ENCODE measurements at places on chromosomes 5 and 9.
A peak's percentile ranks its signal among the peaks of the same experiment; 100 is the strongest.

- peaks cover 2% of the 10 kb centered on the region for H3K4me1 ChIP-seq
- H3K27ac ChIP-seq: no peak overlapping the region
- no peaks in the 10 kb centered on the region for H3K27me3 ChIP-seq
- DNase-seq: no peak
These were observed 370.0 kb downstream of the PSAT1 start for GRCh38 chr9:78666818-78667414.

DNA sequence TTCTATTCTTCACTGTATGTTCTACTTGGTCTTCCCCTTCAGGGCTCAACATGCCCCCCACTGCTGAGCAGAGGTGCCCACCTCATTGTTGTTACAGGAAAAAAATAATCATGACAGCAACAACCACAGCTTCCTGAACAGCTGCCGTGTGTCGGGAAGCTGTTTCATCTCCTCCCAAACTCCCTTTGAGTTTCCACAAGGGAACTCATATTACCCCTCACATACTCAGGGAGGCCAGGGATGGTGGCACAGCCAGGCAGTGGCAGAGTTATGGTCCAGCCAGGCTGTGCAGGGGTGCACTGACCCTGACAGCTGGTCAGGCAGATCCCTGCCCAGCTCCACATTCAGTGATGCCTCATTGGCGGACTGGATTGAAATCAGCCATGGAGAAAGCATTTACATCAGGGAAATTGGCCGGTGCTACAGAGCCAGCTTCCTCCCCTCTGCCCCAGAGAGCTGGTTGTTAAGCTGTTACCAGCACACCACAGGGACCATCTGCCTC is 37.3 kb downstream of the SARDH start:
- no peaks in the 10 kb centered on the region for H3K36me3 ChIP-seq
- no peaks in the 10 kb centered on the region for H3K27me3 ChIP-seq
- H3K27ac ChIP-seq: no peak overlapping the region
- DNase-seq: no peak
- peaks cover 5% of the 10 kb centered on the region for H3K4me1 ChIP-seq

- H3K4me3 ChIP-seq: no peak overlapping the region
- DNase-seq: no peak
- no peaks in the 10 kb centered on the region for H3K27me3 ChIP-seq
- peaks cover 4% of the 10 kb centered on the region for H3K4me1 ChIP-seq
These were observed 108.1 kb downstream of the SNCAIP start for GRCh38 chr5:122420091-122420490.

GRCh38 chr5:88487066-88487465 is 218.4 kb upstream of the TMEM161B start:
- no peak for DNase-seq
- H3K4me3 ChIP-seq: no peak overlapping the region
- H3K36me3 ChIP-seq: no peaks in the 10 kb centered on the region

GRCh38 chr5:86864051-86864450 is 246.3 kb downstream of the COX7C start:
- H3K4me1 ChIP-seq: peaks cover 1% of the 10 kb centered on the region
- no peaks in the 10 kb centered on the region for H3K36me3 ChIP-seq
- DNase-seq: no peak
- no peak overlapping the region for H3K4me3 ChIP-seq

- no peak overlapping the region for H3K27ac ChIP-seq
- no peaks in the 10 kb centered on the region for H3K4me1 ChIP-seq
- H3K27me3 ChIP-seq: no peaks in the 10 kb centered on the region
- no peak for DNase-seq
These were observed 27.1 kb downstream of the LHX6 start for GRCh38 chr9:122201641-122202040.

GRCh38 chr5:154947778-154948177 is 6.9 kb downstream of the MRPL22 start:
- no peaks in the 10 kb centered on the region for H3K27me3 ChIP-seq
- H3K36me3 ChIP-seq: no peaks in the 10 kb centered on the region
- H3K4me1 ChIP-seq: no peaks in the 10 kb centered on the region
- no peak for DNase-seq
- H3K27ac ChIP-seq: no peak overlapping the region

- DNase-seq: no peak
- no peak overlapping the region for H3K27ac ChIP-seq
- H3K4me3 ChIP-seq: no peak overlapping the region
These were observed 1.6 kb downstream of the COL5A1 start for GRCh38 chr9:134643222-134643671.

DNA sequence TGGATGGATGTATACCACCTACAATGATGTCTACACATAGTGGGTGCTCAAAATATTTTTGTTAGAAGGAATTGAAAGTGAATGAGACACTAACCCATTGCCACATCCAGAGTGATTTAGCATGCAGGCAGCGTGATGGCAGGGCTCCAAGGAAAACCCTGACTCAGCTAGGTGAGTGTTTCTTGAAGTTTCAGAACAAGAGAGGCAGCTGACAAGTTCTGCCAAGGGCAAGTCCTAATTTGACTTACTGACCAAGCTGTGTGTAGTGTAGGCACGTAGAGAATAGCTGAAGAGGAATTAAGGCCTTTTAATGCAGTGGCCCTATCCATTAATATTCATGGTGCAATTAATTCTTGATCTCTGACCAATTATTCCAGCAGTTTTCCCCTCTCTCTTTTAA is 107.8 kb upstream of the ATP10B start:
- no peaks in the 10 kb centered on the region for H3K36me3 ChIP-seq
- H3K27me3 ChIP-seq: no peaks in the 10 kb centered on the region
- no peak overlapping the region for H3K27ac ChIP-seq
- DNase-seq: no peak

GRCh38 chr5:117889596-117889995 is 1098.8 kb downstream of the DTWD2 start:
- H3K4me3 ChIP-seq: no peak overlapping the region
- no peaks in the 10 kb centered on the region for H3K27me3 ChIP-seq
- DNase-seq: no peak
- no peak overlapping the region for H3K27ac ChIP-seq
- H3K36me3 ChIP-seq: no peaks in the 10 kb centered on the region

DNA sequence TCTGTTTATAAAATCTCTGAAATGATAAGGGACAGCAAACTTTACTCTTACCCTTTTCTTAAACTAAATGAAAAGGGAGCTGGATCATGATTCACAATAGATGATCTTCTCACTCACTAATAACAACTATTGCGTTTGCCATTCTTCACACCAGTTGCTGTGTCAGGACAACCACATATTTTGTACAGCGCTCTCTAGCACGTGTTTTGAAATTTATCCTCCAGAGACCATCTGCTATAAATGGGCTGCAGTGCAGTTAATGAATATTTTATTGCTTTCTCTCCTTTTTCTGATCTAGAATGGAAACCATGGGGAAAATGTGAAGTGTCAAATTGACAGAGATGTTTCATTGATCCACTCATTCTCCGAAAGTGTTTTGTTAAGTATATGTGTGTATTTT is 258.4 kb upstream of the CCNH start:
- no peak for DNase-seq
- H3K27me3 ChIP-seq: no peaks in the 10 kb centered on the region
- no peak overlapping the region for H3K4me3 ChIP-seq
- no peaks in the 10 kb centered on the region for H3K4me1 ChIP-seq

- H3K4me3 ChIP-seq: no peak overlapping the region
- H3K4me1 ChIP-seq: no peaks in the 10 kb centered on the region
- no peaks in the 10 kb centered on the region for H3K36me3 ChIP-seq
- no peak for DNase-seq
- no peak overlapping the region for H3K27ac ChIP-seq
- H3K27me3 ChIP-seq: no peaks in the 10 kb centered on the region
These were observed 340.9 kb upstream of the RPS23 start for GRCh38 chr5:82619097-82619496.

DNA sequence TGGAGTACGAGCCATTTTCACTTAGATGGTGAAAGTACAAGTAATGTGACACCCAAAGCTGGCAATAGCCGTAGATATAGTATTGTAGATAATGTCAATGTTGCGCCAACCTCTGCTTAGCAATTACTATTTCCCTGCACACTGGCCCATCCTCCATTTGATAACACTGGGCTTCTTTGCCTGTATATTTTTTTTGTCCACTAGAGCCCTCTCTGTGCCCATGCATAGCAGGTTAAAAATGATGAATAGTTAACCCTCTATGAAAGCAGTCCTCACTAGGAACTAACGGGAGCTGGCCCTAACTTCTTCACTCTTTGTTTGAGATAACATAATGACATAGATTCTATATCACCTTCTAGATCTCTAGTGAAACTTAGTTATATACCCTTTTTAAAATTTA is 416.8 kb downstream of the TUSC1 start:
- H3K4me3 ChIP-seq: no peak overlapping the region
- DNase-seq: no peak
- no peaks in the 10 kb centered on the region for H3K4me1 ChIP-seq
- H3K27ac ChIP-seq: no peak overlapping the region
- no peaks in the 10 kb centered on the region for H3K27me3 ChIP-seq
- H3K36me3 ChIP-seq: no peaks in the 10 kb centered on the region

DNA sequence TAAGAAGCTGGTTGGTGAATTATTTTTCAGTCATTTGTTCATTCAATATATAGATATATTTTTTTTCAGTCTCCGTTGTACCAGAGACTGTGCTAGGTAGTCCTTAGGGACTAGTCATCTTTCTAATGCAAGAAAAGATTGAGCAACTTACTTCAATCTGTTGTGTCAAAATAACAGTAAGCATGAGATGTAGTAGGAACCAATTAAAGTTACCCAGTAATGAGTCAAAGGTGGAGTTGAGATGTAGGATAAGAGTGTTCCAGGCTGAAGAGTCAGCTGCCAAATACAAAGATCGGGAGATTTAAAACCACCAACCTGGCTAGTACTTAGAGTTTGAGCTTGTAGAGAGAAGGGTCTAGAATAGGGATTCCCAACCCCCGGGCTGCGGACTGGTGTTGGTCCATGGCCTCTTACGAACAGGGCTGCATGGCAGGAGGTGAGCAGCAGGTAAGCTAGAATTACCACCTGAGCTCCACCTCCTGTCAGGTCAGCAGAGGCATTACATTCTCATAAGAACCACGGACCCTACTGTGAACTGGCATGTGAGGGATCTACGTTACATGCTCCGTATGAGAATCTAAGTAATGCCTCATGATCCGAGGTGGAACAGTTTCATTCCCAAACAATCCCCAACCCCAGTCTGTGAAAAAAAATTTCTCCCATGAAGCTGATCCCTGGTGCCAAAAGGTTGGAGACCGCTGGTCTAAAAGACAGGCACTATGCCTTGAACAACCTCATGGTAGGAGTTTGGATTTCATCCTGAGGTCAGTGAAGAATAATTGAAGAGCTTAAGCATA is 1241.5 kb upstream of the WWC1 start:
- H3K27me3 ChIP-seq: no peaks in the 10 kb centered on the region
- no peak overlapping the region for H3K4me3 ChIP-seq
- no peak for DNase-seq
- H3K27ac ChIP-seq: no peak overlapping the region
- no peaks in the 10 kb centered on the region for H3K36me3 ChIP-seq

DNA sequence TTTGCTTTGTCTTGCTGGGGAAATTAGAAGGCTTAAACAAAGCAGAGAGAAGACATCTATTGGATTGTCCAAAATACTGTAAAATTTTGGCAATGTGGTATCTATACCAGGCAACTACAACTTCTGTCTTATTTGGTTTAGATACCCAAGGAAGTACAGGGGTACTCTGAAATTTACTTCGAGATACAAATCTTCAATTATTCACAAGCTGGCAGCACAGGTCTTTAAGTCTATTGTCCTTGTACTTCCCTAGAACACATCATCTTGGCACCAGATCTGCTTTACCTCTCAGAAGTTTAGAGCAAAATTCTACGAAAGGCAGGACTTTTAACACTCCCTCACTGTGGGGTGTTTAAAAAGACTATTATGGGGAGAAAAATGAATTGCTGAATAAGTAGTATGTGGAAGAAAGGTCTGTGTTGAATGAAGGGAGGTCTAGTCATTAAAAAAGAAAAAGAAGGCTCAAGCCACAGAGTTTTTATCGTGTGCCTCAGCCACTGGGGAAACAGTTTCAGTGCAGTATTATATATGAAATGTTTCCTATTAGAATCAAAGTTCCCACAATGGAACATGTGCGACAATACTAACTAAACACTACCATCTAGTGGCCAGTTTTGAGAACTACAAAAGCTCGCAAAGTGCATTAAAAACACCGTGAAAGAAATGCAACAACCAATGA is 93.7 kb downstream of the PDE4D start:
- no peak overlapping the region for H3K4me3 ChIP-seq
- peak; percentile 25 for DNase-seq
- H3K27me3 ChIP-seq: no peaks in the 10 kb centered on the region
- no peaks in the 10 kb centered on the region for H3K36me3 ChIP-seq
- H3K27ac ChIP-seq: no peak overlapping the region
- no peaks in the 10 kb centered on the region for H3K4me1 ChIP-seq

DNA sequence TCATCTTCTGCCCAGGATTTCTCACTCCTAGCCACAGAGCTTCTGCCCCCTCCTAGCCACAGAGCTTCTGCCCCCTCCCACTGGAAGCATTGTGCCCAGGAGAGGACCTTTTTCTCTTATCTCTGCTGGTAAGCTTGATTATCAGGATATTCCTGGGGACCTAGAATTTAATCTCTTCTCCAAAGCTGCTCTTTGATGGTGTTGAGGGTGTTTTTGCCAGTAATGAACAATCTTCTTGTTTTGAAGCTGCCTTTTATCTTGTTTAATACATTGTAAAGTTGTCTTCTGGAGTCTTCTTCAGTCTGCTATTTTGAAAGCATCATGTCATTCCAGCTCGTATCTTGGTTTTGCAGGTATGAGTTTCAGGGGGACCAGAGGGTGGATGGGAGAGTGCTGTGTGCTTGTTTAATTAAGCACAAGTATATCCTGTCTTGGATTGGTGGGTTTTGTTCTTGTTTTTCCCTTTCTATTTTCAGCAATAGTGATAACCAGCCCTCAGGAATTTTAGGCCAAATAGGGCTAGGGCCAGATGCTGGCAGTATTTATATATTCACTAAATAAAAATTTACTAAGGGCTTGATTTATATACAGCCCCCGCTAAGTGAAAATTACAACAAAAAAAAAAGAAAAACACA is 214.0 kb upstream of the DMRT1 start:
- H3K4me3 ChIP-seq: no peak overlapping the region
- peaks cover 1% of the 10 kb centered on the region for H3K4me1 ChIP-seq
- DNase-seq: no peak
- no peak overlapping the region for H3K27ac ChIP-seq
- H3K27me3 ChIP-seq: no peaks in the 10 kb centered on the region
- no peaks in the 10 kb centered on the region for H3K36me3 ChIP-seq

- no peak overlapping the region for H3K4me3 ChIP-seq
- H3K27ac ChIP-seq: no peak overlapping the region
- DNase-seq: no peak
- no peaks in the 10 kb centered on the region for H3K4me1 ChIP-seq
These were observed 29.2 kb upstream of the GLRA1 start for GRCh38 chr5:151953833-151954232.

DNA sequence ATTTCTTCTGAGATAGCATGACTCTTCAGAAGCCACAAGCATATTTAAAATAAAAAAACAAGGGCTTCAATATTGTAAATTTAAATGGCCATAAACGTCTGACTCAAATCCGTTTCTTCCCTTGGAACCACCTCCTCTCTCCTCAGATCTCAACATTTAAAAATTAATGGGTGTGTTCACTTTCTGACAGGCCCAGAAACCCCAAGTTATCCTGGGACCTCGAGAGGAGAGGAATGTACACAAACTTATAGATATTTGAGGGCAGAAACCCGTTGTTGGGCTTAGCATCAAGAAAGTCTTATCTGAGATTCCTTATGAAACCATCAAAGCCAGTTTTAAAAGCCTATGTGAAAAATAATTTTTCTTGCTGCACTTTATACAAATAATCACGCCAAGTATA is 29.2 kb downstream of the MLLT3 start:
- no peaks in the 10 kb centered on the region for H3K4me1 ChIP-seq
- no peak for DNase-seq
- H3K36me3 ChIP-seq: no peaks in the 10 kb centered on the region
- no peak overlapping the region for H3K4me3 ChIP-seq

Measured in iPS DF 6.9 (cell line).